HFFc6 (cell line): ENCODE measurements at places on chromosomes 1 and 21. TPM values are rescaled to one million over a fixed set of nuclear protein-coding genes. Genes with fewer than 3 reads are reported as not detected.

Gene PKP1
- total RNA-seq, result not detected in 2 replicates

Gene ERRFI1
- 18.7 to 23.3 TPM (median 22.8 TPM) in 3 replicates for total RNA-seq

Gene AMY2A
- not detected in 3 replicates for total RNA-seq

DNA sequence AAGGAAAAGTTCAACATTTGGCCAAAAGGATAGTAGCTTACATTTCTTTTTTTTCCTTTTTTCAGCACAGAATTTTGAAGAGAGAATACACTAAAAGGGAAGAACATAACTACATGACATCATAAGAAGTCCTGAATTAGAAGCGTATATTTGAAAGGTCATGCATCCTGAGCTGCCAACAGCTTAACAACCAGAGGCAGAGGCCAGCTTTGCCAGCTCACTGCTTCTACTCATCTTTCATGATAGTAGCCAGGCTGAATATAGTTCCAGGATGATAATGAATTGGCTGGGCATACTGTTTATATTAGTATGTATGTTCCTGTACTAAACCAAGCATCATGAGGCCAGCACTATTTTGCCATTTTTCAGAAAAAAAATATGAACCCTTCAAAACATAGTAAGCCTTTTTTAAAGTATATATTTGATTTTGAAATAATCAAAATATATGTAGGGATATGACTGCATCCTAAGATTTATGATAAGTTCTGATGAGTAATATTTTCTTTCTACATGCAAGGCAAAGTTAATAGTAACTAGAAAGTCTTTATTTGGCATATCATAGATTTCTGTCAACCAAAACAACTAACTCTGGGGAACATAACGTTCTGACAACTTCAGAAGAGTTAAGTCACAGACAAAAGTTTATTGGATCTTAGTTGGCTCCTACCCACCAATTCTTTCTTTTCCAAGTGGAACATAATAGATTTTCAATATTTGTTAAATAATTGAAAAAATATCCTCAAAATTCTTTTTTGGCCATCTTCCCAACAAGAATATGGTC lies 123.2 kb downstream of the DPYD start:
- DNase-seq, result no peak

GRCh38 chr1:212482006-212482636 lies 49.4 kb downstream of the NENF start:
- no peak for DNase-seq

GRCh38 chr1:981491-981954 lies 370 bp downstream of the PERM1 start:
- no peak for DNase-seq

DNA sequence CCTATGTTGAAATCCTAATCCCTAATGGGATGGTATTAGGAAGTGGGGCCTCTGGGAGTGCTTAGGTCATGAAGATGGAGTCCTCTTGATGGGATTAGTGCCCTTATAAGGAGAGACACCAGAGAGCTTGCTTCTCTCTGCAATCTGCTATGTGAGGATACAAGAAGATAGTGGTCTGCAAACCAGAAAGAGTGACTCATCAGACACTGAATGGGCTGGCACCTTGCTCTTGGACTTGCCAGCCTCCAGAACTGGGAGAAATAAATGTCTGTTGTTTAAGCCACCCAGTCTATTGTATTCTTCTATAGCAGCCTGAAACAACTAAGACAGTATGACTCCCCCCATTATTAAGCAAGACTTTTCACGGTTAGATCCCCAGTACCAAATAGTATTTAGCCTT lies 43.3 kb downstream of the C8B start:
- DNase-seq, result no peak

- no peak for DNase-seq
Measured at GRCh38 chr1:47840393-47841190, 156.6 kb downstream of the TRABD2B start.

DNA sequence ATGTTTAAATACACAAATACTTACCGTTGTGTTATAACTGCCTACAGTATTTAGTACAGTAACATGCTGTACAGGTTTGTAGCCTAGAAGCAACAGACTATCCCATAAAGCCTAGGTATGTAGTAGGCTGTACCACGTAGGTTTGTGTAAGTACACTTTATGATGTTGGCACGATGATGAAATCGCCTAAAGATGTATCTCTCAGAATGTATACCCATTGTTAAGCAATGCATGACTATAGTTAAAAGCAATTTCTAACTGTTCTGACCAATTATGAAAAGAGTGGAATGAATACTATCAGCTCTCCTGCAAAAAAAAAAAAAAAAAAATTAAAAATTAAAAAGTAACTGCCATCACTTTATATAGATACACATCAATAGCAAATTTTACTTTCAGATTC lies 11.4 kb downstream of the HP1BP3 start:
- no peak for DNase-seq
